Tibial nerve (tissue), 4 donors: ENCODE measurements at places on chromosomes 4 and X. TPM values are rescaled to one million over a fixed set of nuclear protein-coding genes. Genes with fewer than 3 reads are reported as not detected.
A peak's percentile ranks its signal among the peaks of the same experiment; 100 is the strongest.

GRCh38 chrX:11185861-11186260 is 74.7 kb downstream of the HCCS start:
- no peak for DNase-seq
- H3K4me3 ChIP-seq: no peak overlapping the region
- no peak overlapping the region for H3K27ac ChIP-seq
- H3K4me1 ChIP-seq: no peaks in the 10 kb centered on the region
- no peaks in the 10 kb centered on the region for H3K27me3 ChIP-seq

- no peak overlapping the region for H3K27ac ChIP-seq
- no peak for DNase-seq
- H3K4me1 ChIP-seq: no peaks in the 10 kb centered on the region
- no peak overlapping the region for H3K4me3 ChIP-seq
- H3K36me3 ChIP-seq: no peaks in the 10 kb centered on the region
- H3K27me3 ChIP-seq: no peaks in the 10 kb centered on the region
These were observed 165.3 kb downstream of the BTC start for GRCh38 chr4:74628852-74629620.

DNA sequence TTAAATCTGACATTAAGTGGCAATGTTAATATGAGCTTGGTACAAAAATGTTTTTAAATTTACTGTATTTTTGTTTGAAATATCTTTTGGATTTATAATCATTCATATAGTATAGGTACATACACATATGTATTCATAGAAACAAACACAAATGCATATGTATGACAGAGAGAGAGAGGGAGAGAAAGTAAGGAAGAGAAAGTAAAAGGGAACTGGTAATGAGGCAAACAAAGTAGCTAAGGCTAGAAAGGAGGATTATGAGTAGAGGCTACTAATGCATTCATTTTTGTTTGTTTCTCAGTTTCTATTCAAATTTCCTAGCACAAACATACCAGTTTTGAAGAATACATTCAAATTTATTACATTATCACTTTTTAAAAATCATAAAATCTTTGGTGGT is 132.4 kb downstream of the GLRA3 start:
- DNase-seq: no peak
- H3K4me3 ChIP-seq: no peak overlapping the region
- no peaks in the 10 kb centered on the region for H3K27me3 ChIP-seq

- no peak overlapping the region for H3K4me3 ChIP-seq
- H3K27me3 ChIP-seq: no peaks in the 10 kb centered on the region
- H3K27ac ChIP-seq: no peak overlapping the region
- no peaks in the 10 kb centered on the region for H3K36me3 ChIP-seq
These were observed 1.5 kb downstream of the TMEM156 start for GRCh38 chr4:39030725-39031124.

GRCh38 chr4:164438321-164438720 is 315.6 kb upstream of the SMIM31 start:
- H3K4me3 ChIP-seq: no peak overlapping the region
- no peaks in the 10 kb centered on the region for H3K36me3 ChIP-seq
- H3K27ac ChIP-seq: no peak overlapping the region
- DNase-seq: no peak
- no peaks in the 10 kb centered on the region for H3K27me3 ChIP-seq

DNA sequence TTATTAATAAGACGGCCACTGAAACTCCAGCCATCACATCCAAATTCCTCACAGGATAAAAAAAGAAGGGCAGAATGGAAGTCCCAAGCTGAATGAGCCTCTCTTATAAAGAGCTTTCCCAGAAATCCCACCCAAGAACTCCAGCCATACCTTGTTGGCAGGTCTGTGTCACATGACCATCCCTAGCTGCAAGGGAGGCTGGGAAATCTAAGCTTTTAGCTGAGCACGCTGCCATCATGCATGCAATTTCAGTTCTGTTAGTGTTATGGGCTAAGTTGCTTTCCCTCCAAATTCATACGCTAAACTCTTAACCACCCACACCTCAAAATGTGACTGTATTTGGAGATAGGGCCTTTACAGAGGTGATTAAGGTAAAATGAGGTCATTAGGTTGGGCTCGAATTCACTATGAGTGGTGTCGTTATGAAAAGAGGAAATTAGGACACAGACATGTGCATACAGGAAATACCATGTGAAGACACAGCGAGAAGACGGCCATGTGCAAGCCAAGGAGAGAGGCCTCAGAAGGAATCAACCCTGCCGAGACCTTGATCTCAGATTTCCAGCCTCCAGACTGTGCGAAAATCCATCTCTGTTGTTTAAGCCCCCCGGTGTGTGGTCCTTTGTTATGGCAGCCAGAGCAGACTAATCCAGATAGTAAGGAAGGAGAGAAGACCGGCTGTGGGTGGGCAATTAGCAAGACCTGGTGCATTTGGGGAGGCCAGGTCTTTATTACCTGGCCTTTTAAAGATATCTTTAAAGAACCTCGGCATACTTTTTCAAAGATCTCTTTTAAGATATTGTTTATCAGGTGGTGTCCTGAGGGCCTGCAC is 317.6 kb downstream of the BCOR start:
- no peak for DNase-seq
- no peaks in the 10 kb centered on the region for H3K36me3 ChIP-seq

GRCh38 chr4:87555773-87556619 is 26.8 kb upstream of the SPARCL1 start:
- no peak overlapping the region for H3K4me3 ChIP-seq
- peak overlapping the region; percentile 42 for H3K27ac ChIP-seq
- DNase-seq: no peak
- H3K36me3 ChIP-seq: no peaks in the 10 kb centered on the region
- no peaks in the 10 kb centered on the region for H3K27me3 ChIP-seq

DNA sequence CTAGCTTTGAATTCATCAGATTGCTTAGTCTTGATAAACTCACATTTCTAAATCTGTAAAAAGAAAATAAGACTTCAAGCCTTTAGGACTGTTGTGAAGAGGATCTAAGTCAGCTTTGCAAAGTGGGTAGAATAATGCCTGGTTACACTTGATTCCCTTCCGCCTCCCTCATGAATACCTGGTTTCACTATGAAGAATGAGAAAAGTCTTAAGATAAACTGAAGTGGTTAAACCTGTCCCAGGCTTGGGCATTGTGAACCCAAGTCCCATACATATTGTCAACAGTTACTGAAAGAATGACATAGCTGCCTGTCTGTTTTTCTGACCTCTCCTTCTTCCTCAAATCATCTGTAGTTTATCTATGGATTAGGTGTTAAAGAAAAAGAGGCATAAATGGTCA is 16.7 kb upstream of the GBA3 start:
- no peaks in the 10 kb centered on the region for H3K36me3 ChIP-seq
- peaks cover 26% of the 10 kb centered on the region for H3K4me1 ChIP-seq
- no peak overlapping the region for H3K27ac ChIP-seq

FGF13 gene
- 5.7 TPM for total RNA-seq

SLC9B1 gene
- total RNA-seq: 2.8 TPM

SYN1 gene
- total RNA-seq: 1.2 TPM

LRP2BP gene
- total RNA-seq: 3.1 TPM

PAPSS1 gene
- total RNA-seq: 49.2 TPM

CT45A10 gene
- total RNA-seq: not detected

PCDH19 gene
- 8.8 TPM for total RNA-seq

MAGEB17 gene
- not detected for total RNA-seq
